Right lung (tissue), 10 donors: ENCODE measurements at places on chromosomes 2 and 18. TPM values are rescaled to one million over a fixed set of nuclear protein-coding genes. Genes with fewer than 3 reads are reported as not detected.

The RMND5A gene
- polyA plus RNA-seq = 51.0 TPM

GRCh38 chr2:108923736-108924579, 65.1 kb downstream of the EDAR start:
- DNase-seq = no peak

DNA sequence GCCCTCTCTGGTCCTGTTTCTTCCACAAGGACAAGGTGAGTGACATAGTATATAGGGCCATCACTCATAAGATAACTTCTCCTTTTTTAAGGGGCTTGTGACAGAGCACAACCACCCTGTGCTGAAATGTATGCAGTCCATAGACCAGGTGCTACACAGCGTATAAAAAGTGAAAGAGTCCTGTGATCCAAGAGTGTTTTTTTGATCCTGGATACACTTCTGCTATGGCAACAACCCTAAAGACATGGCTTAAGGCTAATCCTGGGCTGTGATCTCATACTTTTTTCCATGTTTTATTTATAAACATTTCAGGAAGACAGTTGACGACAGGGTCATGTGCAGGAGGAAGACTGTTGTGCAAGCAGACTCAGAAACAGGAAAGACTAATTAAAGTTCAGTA, 400.5 kb upstream of the TCF4 start:
- DNase-seq = peak; percentile 40

DNA sequence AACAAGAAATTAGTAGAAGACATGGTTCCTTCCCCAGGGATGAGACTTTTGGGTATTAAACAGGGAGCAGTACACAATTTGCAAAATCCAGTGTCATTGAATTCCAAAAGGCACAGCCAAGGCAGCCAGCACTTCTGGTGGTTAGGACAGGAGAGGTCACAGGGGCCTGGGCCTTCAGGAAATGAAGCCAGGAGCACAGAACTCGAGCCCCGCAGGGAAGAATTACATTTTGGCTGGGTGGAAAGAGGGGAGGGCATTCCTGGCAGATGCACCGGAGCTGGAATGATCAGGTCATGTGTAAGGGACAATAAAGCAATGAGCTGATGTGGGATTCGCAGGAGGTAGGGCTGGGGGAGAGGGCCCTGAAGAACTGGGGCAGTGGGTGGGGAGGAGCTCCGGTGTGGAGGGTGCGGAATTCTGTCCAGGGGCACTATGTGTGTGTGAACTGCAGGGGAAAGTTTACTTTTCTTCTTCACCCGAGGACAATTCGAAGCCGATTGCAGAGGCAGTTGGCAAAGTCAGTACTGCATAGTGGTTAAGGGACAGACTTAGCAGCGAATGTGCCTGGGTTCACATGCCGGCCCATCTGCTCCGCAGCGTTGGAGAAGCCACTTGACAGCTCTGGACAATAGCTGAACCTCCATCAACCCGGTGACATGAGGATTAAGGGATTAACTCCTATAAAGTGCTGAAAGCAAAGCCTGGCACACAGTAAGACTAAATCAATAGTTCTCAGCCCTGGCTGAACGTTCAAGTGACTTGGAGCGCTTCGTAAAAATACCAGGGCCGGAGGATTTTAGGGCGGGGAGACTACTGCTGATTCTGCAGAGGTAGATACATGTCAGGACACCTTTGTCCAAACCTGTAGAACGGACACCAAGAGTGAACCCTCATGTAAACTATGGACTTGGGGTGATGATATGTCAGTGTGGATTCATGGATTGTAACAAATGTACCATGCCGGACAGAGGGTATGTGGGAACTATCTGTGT, 36.4 kb downstream of the ALPK2 start:
- no peak for DNase-seq

The CELF4 gene
- 7.6 TPM for polyA plus RNA-seq

The PCARE gene
- 0.04 TPM for polyA plus RNA-seq

The LONRF2 gene
- polyA plus RNA-seq = 3.4 TPM

- no peak for DNase-seq
Measured at GRCh38 chr2:238139196-238140039, 950 bp downstream of the KLHL30 start.
